ENCODE measurements at places on chromosomes 13 and 19.

DNA sequence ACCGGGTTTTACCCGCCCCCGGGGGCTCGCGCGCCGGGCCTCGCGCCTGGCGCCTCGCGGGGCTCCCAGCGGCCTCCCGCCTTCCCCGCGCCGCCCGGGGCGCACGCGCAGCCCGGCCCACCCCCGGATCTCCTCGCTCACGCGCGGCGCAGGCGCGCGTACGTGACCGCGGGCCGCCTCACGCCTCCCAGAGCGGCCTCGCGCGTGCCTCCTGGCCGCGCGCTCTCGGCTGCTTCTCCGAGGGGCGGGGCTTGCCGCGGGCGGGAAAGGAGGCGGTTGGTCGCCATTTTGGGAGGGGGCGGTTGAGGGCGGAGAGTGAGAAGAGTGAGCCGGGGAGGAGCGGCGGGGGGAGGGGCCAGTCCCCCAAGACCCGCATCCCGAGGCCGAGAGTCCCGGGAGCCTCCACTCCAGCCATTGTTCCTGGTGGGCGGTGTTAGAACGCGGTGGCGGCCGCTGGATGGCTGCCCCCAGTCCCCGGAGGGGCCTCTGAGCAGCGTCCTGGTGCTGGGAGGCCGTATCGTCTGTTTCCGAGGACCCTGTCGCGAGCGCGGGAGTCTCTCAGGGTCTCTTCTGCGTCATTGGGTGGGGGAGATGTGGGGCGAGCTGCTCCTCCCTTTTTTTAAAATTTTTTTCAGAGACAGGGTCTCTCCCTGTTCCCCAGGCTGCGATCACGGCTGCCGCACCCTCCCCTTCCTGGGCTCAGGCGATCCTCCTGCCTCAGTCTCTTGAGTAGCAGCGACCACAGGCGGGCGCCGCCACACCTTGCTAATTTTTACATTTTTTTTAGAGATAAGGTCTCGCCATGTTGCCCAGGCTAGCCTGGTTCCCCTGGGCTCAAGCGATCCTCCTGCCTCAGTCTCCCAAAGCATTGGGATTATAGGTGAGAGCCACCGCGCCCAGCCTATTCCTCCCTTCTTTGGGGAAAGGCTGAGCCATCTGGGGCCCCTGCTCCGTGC, at the start of gene ZNF541:
ZNF541 (minus strand) TSS at position 78 of the 956 bp plus-strand sequence. CDS start 17,292 bp downstream, outside the sequence.
- peak; percentile 84 for DNase-seq

- DNase-seq, result no peak
Observed at GRCh38 chr19:2408247-2408646, 19.1 kb downstream of the TIMM13 start.

- no peak for DNase-seq
Observed at GRCh38 chr13:79812070-79812850, 331.3 kb downstream of the NDFIP2 start.

DNA sequence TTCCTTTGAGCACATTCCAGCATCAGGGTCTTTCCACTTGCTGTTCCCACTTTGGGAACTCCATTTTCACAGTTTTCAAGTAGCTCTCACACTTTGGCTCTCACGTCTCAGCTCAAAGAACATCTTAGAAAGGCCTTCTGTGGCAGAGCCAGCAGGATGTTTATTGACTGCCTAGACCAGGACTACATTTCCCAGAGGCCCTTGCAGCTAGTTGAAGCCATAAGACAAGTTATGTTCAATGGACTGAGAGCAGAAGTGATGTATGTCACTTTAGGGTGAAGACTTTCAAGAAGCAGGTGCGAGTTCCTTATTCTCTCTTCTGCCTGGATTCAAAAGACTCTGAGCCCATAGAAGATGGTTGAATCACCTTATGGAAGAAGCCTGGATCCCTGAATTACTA, 4.3 kb upstream of the HAUS5 start:
- no peak for DNase-seq

- DNase-seq, result no peak
Observed at GRCh38 chr13:99834246-99834645, 137.3 kb downstream of the ZIC5 start.

- peak; percentile 6 for DNase-seq
Observed at GRCh38 chr19:13597640-13598039, 91.4 kb upstream of the CACNA1A start.

- DNase-seq, result no peak
Observed at GRCh38 chr19:17866964-17867486, 4.7 kb upstream of the SLC5A5 start.

DNA sequence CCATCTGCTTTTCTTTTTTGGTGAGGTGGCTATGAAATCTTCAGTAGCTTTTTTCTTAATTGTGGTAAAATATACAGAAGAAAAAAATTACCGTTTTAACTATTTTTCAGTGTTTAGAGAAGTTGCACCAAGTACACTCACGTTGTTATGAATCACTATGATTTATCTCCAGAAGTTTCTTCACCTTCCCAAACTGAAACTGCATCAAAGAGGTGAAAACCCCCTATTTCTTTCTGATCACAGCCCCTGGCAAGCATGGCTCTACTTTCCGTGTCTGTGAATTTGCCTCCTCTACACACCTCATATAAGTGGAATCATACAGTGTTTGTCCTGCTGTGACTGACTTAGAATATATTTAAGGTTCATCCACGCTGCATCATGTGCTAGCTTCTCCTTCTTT, 15.6 kb upstream of the SIGLEC10 start:
- DNase-seq, result no peak

- peak; percentile 32 for DNase-seq
Observed at GRCh38 chr13:25971459-25972145, 80.2 kb downstream of the SHISA2 start.

- DNase-seq, result no peak
Observed at GRCh38 chr13:67505376-67505775, 275.2 kb upstream of the PCDH9 start.
